ENCODE measurements at places on chromosomes 5 and 9.

GRCh38 chr9:12748016-12748415 is 26.8 kb upstream of the LURAP1L start:
- no peak for DNase-seq

GRCh38 chr5:73892806-73893205 is 266.8 kb downstream of the ARHGEF28 start:
- DNase-seq = no peak

DNA sequence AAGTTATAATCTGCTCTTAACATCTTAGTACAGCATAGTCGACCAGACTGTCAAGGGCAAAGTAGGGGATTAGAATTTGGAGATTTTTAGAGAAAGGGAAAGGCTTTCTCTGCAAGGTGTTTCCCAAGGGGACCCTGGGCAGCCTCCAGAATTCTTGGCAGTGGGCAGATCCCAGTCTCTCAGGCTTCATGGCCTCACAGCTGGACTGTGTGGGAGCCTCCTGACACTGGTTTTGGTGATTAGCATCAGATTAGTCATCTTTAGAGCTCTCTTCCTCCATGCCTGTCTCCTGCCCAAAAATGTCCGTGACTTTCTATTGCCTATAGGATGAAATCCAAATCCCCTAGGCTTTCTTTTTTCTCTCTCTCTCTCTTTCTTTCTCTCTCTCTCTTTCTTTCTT is 370.7 kb downstream of the ZSWIM6 start:
- DNase-seq = no peak

DNA sequence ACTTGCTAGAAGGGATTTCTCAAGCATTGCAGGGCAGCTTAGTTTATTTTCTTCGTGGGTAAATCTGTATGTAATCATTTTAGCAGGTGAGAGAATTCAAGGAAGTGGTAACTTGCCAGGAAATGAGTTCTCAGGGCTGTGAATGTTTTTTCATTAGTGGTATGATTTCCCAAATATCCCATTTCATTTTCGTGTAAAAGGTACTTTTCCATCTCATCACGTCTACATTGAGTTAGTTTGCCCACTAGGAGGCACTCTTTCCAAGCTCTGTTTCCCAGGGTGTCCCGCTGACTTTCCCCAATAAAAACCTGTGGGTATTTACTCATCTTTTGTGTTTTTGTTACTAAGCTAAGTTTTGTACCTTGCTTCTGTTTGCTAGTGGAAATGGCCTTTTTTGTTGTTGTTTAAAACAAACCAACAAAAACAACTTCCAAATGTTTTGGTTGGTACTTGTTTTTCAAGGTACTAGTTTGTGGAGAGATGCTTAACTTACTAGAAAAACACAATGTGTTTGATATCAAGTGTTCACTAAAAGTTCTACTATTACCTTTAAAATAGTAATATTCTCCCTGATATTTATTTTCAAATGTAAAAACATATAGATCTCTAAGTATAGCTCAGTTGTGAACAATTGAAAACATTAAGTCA is 373.6 kb downstream of the ADGRV1 start:
- peak; percentile 35 for DNase-seq

- no peak for DNase-seq
Observed at GRCh38 chr5:126468091-126468490, 44.9 kb downstream of the GRAMD2B start.

DNA sequence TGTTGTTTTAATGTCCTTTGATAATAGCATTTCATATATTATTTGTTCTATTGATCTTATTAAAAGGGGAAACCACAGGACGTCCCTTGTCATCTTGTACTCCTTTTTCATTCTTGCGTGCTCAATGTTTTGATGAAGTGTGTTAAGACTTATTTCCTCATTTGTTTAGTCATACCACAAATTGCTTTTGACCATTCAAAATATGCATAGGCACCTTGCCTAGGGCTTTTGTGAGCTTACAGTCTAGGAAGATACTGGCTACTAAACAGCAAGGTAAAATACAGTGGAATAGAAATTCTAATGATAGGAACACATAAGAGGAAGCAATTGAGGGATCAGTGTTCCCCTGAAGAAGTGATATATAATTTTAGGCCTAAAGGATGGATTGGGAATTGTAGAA is 190.3 kb downstream of the WDR70 start:
- DNase-seq = no peak

GRCh38 chr5:33742181-33742580 is 149.6 kb downstream of the ADAMTS12 start:
- DNase-seq = no peak

DNA sequence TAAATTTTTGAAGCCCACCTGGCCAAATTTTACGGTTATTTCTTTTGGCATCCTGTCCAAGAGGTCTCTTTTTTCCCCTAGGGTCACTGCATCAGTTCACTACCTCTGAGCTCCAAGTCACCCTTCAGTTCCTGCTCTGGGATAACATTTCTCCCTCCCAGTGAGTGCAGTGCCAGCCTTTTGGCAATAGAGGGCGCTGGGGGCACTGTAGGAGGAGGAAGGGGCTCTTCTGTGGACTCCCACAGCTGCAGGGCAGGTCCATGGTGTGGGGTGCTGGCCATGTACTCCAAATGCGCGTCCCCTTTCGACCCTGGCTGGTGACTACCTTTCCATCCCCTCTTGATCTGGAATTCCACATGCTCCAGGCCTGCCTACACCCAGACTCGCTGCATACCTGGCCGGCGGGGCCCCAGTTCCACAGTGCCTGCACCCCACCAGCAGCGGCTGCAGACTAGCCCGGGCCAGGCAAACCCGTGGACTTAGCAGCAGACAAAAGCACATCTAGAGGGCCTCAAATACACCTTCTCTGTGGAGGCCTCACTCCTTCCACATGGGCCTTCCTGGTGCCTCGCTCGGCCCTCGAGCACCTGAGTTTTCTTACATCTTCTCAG is 20.3 kb upstream of the NINJ1 start:
- DNase-seq = no peak

- DNase-seq = no peak
Observed at GRCh38 chr5:175328176-175328575, 115.8 kb downstream of the DRD1 start.

DNA sequence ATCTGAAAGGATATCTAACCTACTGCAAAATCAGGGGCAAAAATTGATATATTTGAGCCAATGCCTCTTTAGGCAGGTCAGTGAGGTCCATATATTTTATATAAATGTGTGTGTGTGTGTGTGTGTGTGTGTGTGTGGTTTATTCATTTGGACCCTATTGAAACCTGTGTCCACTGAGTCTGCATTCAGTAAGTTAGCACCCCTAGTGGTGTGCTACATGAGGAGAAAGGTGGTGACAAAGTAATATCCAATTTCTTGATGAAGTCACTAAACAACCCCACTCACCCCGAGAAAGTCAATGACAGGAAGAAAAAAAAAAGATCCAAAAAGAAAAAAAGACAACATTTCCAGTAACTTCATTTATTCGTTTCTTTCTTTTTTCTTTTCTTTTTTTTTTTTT is 4.1 kb downstream of the FBXW11 start:
- no peak for DNase-seq

DNA sequence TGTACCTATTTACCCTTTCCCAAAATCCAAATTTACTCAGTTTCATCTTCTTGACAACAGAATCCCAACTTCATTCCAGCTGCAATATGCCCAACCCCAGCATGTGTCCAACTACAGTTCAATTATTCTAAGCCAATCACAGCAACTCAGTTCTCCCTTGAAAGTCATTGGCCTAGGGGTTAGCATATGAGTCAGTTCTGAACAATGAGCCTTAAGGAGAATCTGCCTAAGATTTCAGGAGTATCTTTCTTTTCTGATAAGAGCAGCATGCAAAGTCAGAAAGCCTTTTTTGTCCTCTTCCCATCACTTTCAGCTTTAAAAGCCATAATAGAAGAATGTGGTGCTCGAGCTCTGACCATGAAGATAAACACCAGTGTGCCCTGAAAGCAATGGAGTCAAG is 44.4 kb upstream of the RASGRF2 start:
- no peak for DNase-seq
